ENCODE measurements at places on chromosomes 1 and 21. TPM values are rescaled to one million over a fixed set of nuclear protein-coding genes. Genes with fewer than 3 reads are reported as not detected.

Gene ARHGEF16
- total RNA-seq = 7.2 TPM

- peak; percentile 82 for DNase-seq
Measured at GRCh38 chr1:85109475-85109874, 61.2 kb upstream of the MCOLN3 start.

Gene COQ8A
- total RNA-seq = 59.7 TPM

- peak; percentile 55 for DNase-seq
Measured at GRCh38 chr21:44872649-44873355, 688 bp downstream of the PTTG1IP start.

Gene HCRTR1
- not detected for total RNA-seq

Gene MAN1C1
- total RNA-seq = 118 TPM

DNA sequence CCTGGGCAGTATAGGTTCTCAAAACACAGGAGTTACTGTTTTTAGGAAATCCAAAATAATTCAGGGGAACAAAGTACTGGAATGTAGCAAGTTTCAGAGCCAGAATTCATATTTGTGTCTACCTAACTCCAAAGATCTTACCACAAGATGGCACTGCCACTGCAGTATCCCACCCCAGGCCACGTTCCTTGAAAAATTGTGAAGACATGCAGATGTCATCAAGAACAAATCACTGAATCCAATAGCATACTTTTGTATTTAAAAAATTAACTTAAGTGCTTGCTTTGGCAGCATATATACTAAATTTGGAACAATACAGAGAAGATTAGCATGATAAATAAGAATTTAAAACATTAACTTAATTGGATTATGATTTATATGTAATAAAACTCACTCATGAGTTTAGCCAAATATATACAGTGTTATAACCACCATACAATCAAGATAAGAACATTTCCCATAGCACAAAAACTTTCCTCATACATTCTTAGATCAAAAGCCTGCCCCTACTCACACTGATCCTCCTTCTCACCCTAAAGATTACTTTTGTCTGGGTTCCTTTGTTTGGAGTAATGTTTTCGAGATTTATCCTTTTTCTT is 209.9 kb downstream of the FAF1 start:
- peak; percentile 11 for DNase-seq

Gene CLDN17
- not detected for total RNA-seq

- DNase-seq = no peak
Measured at GRCh38 chr1:1245178-1245816, 1.2 kb downstream of the C1QTNF12 start.

Gene MMEL1
- total RNA-seq = not detected

Gene IL20
- total RNA-seq = not detected

Measured in cardiac muscle cell (in vitro differentiated cells and primary cell).